ENCODE measurements at places on chromosomes 2 and 18. TPM values are rescaled to one million over a fixed set of nuclear protein-coding genes. Genes with fewer than 3 reads are reported as not detected.

Gene SLC30A3
- polyA plus RNA-seq = not detected

Gene CPS1
- polyA plus RNA-seq = not detected

Gene MAP3K19
- not detected for polyA plus RNA-seq

Gene ATP6V1B1
- not detected for polyA plus RNA-seq

Gene ABCG5
- not detected for polyA plus RNA-seq

Gene TBR1
- not detected for polyA plus RNA-seq

Gene CASP10
- polyA plus RNA-seq = 19.8 TPM

DNA sequence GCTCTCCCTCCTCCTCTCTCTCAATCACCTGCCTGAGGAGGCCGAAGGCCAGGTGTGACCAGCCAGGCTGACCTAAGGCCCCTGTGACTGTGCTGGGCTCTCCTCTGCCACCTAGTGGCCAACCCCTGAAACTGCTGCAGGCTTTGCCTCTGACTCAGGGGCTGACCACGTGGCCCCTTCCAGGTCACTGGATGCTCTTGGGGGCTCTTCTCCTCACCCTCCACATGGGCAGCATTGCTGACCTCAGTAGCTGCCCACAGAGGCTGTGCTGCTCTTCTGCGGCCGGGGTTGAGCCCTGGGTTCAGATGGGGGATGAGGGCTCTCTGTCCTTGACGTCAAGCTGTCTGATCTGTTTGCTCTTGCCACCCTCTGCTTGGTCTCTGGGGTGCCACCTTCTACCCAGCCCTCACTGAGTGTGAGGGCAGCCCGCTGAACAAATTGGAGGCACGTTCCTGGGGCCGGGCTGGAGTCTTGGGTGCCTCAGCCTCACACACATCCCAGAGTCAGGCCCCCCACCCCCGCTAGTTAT is 122.7 kb downstream of the TWIST2 start:
- H3K27me3 ChIP-seq = peaks cover 21% of the 10 kb centered on the region
- no peaks in the 10 kb centered on the region for H3K4me1 ChIP-seq
- peak; percentile 30 for DNase-seq
- no peaks in the 10 kb centered on the region for H3K36me3 ChIP-seq
- H3K27ac ChIP-seq = no peak overlapping the region

GRCh38 chr18:57677262-57678211 is 55.9 kb upstream of the NARS1 start:
- no peak overlapping the region for H3K4me3 ChIP-seq
- H3K36me3 ChIP-seq = peaks cover 6% of the 10 kb centered on the region
- H3K27me3 ChIP-seq = no peaks in the 10 kb centered on the region
- H3K27ac ChIP-seq = peak overlapping the region; percentile 13
- no peak for DNase-seq

- no peaks in the 10 kb centered on the region for H3K4me1 ChIP-seq
- H3K27me3 ChIP-seq = no peaks in the 10 kb centered on the region
- H3K27ac ChIP-seq = no peak overlapping the region
- no peak overlapping the region for H3K4me3 ChIP-seq
- no peak for DNase-seq
- no peaks in the 10 kb centered on the region for H3K36me3 ChIP-seq
Measured at GRCh38 chr2:129319422-129319717, 660.1 kb upstream of the RAB6C start.

DNA sequence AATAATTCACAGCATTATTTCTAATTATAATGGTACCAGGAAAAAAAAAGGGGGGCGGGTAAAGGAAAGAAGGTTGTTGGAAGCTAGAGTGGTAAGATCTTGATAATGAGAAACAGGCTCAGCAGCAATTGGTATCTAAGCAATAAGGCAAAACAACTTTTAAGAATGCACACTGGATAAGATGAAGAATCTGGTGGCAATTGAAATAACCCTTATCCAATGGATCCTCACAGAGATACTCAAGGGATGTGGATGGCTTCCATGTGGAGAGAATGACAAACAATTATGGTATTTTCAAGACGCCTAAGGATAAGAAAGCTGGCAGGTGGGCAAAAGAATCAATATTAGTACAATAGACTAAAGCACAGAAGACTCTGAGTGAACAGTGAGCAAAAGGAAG is 153.6 kb downstream of the UPP2 start:
- no peaks in the 10 kb centered on the region for H3K36me3 ChIP-seq
- H3K27me3 ChIP-seq = peaks cover 3% of the 10 kb centered on the region
- no peak overlapping the region for H3K27ac ChIP-seq
- H3K4me1 ChIP-seq = no peaks in the 10 kb centered on the region
- no peak overlapping the region for H3K4me3 ChIP-seq

DNA sequence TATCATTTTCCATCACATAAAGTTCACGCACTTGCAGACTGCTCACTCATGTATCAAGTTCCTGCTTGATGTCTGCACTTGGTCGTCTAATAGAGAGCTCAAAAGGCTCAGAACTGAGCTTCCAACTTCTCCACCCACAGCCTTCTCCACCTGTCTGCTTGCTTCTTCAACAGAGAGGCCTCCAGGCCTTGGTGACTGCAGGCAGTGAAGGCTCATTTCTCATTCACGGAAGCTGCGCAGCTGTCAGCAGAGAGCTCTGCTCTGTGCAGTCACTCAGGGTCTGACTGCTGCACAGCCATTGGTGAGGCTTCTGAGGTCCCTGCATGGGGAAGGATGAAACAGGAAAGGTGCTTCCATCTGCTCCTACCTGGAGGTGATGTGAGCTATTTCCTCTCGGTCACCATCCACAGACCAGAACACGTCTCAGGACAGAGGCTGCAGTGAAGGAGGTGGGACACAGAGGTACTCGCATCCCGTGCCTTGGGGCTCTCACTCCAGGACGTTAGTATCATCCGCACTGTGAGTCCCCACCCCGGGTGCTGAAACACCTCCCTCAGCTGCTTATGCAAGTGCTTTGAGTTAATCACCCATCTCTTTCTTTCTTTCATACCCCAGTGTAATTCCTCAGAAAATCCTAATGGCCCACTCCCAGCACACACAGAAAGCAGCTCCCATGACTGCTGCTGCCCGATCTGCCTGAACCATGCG is 126.2 kb downstream of the TMEM18 start:
- H3K27ac ChIP-seq = no peak overlapping the region
- peaks cover 3% of the 10 kb centered on the region for H3K27me3 ChIP-seq
- no peak overlapping the region for H3K4me3 ChIP-seq
- no peak for DNase-seq
- H3K36me3 ChIP-seq = no peaks in the 10 kb centered on the region
- no peaks in the 10 kb centered on the region for H3K4me1 ChIP-seq

- H3K36me3 ChIP-seq = no peaks in the 10 kb centered on the region
- DNase-seq = no peak
- no peaks in the 10 kb centered on the region for H3K27me3 ChIP-seq
- no peak overlapping the region for H3K4me3 ChIP-seq
- H3K27ac ChIP-seq = no peak overlapping the region
Measured at GRCh38 chr2:76870581-76870980, 651.6 kb downstream of the LRRTM4 start.

- peaks cover 10% of the 10 kb centered on the region for H3K4me1 ChIP-seq
- no peak overlapping the region for H3K27ac ChIP-seq
- no peak for DNase-seq
- no peak overlapping the region for H3K4me3 ChIP-seq
- no peaks in the 10 kb centered on the region for H3K36me3 ChIP-seq
Measured at GRCh38 chr18:55487997-55488396, 100.0 kb downstream of the TCF4 start.

GRCh38 chr2:144162652-144163051 is 357.3 kb downstream of the ZEB2 start:
- H3K4me3 ChIP-seq = no peak overlapping the region
- H3K4me1 ChIP-seq = no peaks in the 10 kb centered on the region
- no peak overlapping the region for H3K27ac ChIP-seq
- DNase-seq = peak; percentile 31

DNA sequence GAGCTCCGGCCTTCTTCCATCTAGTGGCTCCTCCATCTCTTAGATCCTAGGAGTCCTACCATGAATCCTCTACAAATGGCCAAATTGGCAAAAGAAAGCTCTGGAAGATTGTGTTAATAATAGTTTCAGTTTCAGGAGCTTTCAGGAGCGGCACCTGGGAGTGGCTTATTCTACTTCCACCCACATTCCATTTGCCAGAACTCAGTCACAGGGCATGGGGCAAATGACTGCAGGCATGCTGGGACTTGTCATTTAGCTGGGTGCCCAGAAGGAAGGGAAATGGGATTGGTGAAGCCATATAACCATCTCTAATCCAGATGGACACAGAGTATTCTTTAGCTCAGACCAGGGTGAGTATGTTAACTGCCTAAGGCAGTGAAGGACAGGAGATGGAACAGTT is 3.6 kb upstream of the LRATD1 start:
- DNase-seq = no peak
- no peaks in the 10 kb centered on the region for H3K36me3 ChIP-seq
- H3K27me3 ChIP-seq = peaks cover 16% of the 10 kb centered on the region
- H3K27ac ChIP-seq = no peak overlapping the region
- no peaks in the 10 kb centered on the region for H3K4me1 ChIP-seq

- H3K27ac ChIP-seq = no peak overlapping the region
- no peaks in the 10 kb centered on the region for H3K36me3 ChIP-seq
- no peak overlapping the region for H3K4me3 ChIP-seq
- peaks cover 1% of the 10 kb centered on the region for H3K27me3 ChIP-seq
Measured at GRCh38 chr18:2642771-2643170, 12.8 kb upstream of the SMCHD1 start.

DNA sequence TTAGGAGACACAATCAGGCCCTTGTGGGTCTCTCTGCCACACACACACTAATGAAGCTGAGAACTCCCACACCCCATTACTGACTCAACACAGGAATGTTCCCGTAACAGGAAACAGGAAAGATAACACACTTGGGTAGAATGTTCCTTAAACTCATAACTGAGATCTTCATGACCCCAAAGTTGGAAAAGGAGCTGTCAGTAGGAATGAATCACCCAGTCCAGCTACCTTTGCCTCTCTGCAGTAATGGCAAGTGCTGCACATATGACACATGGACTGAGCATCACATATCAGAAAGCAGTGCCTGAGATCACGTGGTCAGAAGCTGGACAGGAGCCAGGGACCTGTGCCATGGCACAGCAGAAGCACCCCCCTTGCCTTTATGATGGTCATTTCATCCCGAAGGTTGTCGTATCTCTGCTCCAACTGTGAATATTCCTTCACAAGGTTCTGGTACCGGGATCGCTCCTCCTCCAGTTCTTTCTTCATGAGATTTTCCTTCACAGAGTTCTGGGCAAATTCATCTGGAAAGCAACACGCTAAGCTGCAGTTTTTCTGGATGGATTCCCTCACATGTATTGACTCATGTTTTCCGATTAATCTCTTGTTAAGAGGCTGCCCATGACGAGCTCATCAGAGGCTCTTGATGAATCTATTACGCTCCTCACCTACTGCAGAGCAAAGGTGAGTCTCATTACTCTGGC is 65.4 kb upstream of the ACAA2 start:
- H3K27me3 ChIP-seq = peaks cover 5% of the 10 kb centered on the region
- H3K36me3 ChIP-seq = no peaks in the 10 kb centered on the region

DNA sequence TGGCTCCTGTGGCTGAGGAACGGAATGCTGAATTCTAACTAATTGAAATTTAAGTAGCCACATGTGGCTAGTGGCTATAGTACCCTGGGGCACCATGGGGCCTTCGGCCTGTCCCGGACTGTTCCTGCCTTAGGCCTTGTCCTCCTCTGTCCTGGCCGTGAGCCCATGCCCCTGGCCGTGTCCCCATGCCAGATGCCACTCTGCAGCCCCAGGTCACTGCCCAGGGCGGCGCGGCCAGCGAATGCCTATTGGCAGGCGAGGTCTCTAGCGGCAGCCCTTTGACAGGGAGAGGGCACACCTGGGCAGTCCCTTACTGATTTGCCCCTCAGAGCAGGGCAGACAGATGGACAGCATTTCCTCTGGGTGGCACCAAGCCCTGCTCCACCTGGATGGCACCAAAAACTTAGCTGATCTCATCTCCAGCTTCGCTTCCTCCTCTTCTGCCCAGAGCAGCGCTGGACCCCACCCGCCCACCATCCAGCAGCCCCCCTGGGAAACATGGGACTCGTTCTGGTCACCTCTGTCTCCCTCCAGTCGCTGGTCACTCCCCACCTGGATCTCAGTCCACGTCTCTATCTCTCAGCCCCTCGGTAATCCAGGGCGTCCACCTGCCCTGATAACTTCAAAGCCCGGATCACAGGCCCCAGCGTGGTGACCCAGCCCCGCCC is 1.1 kb upstream of the DGKD start:
- H3K4me1 ChIP-seq = peaks cover 62% of the 10 kb centered on the region
- H3K4me3 ChIP-seq = peak overlapping the region; percentile 89

GRCh38 chr18:11754979-11755378 is 65.9 kb downstream of the GNAL start:
- H3K4me3 ChIP-seq = no peak overlapping the region
- H3K4me1 ChIP-seq = peaks cover 6% of the 10 kb centered on the region
- DNase-seq = no peak
- no peaks in the 10 kb centered on the region for H3K36me3 ChIP-seq
- peaks cover 6% of the 10 kb centered on the region for H3K27me3 ChIP-seq

- H3K27ac ChIP-seq = no peak overlapping the region
- no peaks in the 10 kb centered on the region for H3K4me1 ChIP-seq
- H3K36me3 ChIP-seq = no peaks in the 10 kb centered on the region
- H3K4me3 ChIP-seq = no peak overlapping the region
Measured at GRCh38 chr2:182824056-182824766, 42.2 kb downstream of the FRZB start.

GRCh38 chr18:78757014-78757413 is 222.6 kb upstream of the SALL3 start:
- H3K27me3 ChIP-seq = peaks cover 5% of the 10 kb centered on the region
- no peak overlapping the region for H3K27ac ChIP-seq
- DNase-seq = no peak
- H3K4me3 ChIP-seq = no peak overlapping the region
- no peaks in the 10 kb centered on the region for H3K4me1 ChIP-seq

DNA sequence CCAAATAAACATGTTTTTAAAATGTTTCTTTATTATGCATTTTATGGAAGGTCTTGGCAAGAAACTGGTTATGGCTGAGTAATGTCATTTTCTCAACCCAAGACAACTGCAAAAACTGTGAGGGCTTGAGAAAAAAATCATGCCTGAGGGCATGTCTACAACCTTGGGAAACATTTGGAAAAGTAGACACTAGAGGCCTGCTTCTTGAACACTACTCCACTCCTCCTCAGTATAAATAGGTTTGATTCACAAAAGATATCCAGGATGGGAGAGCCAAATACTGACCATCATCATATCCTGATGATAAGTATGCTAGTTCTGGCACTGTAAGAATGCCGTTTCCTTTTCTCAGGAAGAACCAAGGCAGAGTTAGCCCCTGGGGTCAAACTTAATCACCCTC is 71.1 kb downstream of the OSR1 start:
- no peaks in the 10 kb centered on the region for H3K27me3 ChIP-seq
- no peak overlapping the region for H3K4me3 ChIP-seq
- DNase-seq = no peak
- H3K27ac ChIP-seq = no peak overlapping the region
- no peaks in the 10 kb centered on the region for H3K4me1 ChIP-seq

GRCh38 chr18:74996055-74996454 is 212.9 kb downstream of the PTGR3 start:
- H3K4me3 ChIP-seq = peak overlapping the region; percentile 85
- DNase-seq = peak; percentile 61
- H3K4me1 ChIP-seq = peaks cover 71% of the 10 kb centered on the region
- H3K27ac ChIP-seq = peak overlapping the region; percentile 86
- peaks cover 2% of the 10 kb centered on the region for H3K27me3 ChIP-seq

Data from immature natural killer cell (primary cell).